Lower lobe of right lung (tissue), 2 donors: ENCODE measurements at places on chromosomes 5 and 9.
A peak's percentile ranks its signal among the peaks of the same experiment; 100 is the strongest.

DNA sequence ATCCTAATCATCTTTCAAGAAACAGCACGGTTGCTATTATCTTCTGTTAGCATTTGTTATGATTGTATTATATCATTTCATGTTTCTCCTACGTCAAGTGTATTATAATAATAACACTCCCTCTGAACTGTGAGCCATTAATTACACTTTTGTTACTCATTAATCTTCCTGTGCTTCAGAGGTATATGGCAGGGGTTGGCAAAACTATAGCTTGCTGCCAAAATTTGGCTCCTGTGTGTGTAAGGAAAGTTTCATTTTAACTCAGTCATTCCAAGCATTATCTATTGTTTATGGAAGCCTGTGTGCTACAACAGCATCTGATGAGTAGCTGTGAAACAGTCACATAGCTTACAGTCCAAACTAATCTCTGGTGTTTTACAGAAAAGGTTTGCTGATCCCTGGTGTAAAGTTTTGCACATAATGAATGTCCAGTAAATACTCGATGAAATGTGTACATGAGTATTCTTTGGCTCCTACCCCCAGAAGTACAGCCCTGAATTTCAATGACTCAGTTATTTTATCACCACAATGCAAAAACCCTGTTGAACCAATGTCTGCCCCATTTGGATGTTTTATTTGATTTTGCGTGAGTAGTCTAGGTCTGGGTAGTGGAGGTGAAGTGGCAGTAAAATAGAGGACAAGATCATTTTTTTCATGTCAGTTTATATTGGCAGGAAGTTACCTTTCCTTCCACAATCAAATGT lies 648.2 kb downstream of the MAT2B start:
- DNase-seq: no peak

DNA sequence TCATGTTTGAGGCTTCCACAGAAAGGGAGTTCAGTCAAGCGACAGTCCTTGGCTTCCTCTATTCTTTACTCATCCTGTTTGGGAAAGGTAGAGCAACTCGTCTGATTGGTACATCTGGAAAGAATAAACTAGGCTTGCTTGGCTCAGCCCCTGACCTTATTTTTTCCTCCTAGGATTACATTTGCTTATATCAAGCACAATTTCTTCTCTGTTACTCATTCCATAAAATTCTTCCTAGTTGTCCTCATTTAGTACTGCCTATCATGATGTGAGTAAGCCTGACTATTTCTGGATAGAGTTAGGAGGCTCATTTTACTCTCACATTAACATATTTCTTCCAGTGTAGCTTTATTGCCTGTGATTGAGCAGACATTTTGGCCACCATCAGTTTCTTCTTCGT lies 10.9 kb upstream of the CARNMT1 start:
- no peak for DNase-seq

GRCh38 chr9:113781896-113782295 lies 94.2 kb upstream of the ZNF618 start:
- no peak for DNase-seq

DNA sequence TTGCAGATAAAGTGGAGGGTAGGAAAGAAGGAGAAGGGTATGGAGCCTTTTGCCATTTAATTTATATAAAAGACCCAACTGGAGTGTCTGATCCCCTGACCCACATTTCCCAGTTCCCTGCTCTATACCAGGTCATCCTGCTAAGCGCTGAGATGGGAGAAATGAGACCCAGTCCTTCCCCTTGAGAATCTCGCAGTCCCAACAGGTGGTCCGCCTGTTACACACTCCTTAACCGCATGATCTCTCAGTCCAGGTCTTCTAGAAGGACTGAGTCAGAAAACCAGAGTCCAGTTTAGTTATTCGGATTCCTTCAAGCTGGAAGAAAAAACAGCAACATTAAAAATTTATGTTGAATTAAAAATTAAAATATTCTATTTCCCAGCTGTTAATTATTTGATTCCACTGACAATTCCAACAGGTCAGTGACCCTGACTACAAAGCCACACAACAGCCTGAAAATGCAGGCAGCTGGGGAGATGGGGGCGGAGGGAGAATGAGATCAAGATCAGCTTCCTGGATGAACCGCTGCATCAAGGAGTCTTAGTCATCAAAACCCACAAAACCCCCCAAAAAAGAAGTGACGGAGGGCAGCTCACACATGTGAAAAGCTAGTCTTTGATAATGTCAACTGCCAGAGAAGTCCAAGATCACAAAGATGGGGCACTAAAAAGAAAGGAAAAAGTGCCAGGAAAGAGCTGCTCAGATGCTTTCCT lies 44.0 kb downstream of the GGTA1 start:
- no peak for DNase-seq

- no peak for DNase-seq
Measured at GRCh38 chr9:98132806-98133631, 14.0 kb upstream of the TRIM14 start.

GRCh38 chr5:96336351-96336985 lies 96.6 kb downstream of the PCSK1 start:
- no peak for DNase-seq

DNA sequence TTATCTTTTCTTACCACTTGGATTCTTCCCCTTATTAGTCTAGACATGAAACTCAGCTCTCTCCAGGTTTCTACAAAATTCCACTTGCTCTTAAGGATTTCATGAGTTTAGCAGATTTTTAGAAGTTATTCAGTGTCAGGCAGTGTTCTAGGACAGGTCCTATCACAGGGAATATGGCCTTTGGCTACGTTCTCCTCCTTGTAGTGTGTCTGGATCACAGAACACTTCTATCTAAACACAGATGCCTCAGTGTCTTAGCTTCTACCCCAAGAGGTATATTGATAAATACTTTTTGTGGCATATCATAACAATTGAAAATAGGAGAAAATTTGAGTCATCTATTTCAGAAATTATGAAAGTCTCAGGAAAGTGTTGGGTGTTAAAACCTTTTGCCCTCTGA lies 15.6 kb downstream of the RAB3C start:
- DNase-seq: no peak

GRCh38 chr5:52947208-52947607 lies 41.9 kb upstream of the ITGA2 start:
- DNase-seq: no peak

GRCh38 chr5:32232441-32233219 lies 58.5 kb upstream of the GOLPH3 start:
- peak; percentile 80 for DNase-seq

DNA sequence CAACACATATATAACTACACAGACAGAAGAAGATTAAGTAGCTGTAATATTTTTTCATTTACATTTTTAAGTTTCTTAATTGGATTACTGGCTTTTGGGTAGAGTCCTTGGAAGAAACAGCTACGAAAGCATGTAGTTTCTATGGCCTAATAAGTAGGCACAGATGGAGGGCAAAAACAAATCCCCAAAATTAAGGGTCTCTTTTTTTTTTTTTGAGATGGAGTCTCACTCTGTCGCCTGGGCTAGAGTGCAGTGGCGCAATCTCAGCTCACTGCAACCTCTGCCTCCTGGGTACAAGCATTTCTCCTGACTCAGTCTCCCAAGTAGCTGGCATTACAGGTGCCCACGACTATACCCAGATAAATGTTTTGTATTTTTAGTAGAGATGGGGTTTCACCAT lies 27.1 kb upstream of the MTMR12 start:
- DNase-seq: no peak

DNA sequence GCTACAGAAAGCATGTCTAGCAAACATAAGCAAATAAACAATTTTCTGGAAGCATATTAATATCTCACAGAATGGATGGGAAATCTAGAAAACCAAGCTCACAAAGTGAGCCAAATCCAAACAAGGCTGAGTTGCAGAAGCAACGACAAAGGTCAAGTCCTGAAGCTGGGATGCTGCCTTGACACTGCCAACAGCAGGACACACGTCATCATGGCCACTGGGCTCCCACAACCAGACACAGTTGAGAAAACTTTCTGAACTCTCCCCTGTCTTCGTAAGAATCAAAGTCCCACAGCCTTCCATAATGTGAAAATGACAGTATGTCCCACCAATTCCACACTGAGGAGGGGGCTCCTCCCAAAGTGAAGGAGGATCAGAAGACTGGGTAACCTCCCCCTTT lies 37.6 kb downstream of the EPB41L4A start:
- no peak for DNase-seq

DNA sequence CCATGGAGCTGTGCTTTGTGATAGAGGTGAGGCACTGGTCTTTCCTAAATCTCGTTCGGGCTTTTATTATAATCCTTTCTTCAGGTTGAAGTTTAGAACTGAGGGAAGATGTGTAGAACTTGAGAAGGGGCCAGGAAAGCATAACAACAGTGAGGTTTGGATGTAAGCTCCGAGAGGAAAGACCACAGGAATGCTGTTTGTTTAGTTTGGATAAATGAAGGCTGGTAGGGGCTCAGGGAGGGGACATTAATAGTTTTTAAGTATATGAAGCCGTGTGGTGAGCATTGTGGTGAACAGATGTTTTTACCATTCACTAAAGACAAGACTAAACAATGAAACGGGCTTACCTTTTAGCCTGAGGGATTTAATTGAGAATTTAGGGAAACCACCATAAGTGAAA lies 130.8 kb downstream of the ARHGAP26 start:
- DNase-seq: no peak

GRCh38 chr9:99231711-99232110 lies 9.6 kb downstream of the SEC61B start:
- no peak for DNase-seq

DNA sequence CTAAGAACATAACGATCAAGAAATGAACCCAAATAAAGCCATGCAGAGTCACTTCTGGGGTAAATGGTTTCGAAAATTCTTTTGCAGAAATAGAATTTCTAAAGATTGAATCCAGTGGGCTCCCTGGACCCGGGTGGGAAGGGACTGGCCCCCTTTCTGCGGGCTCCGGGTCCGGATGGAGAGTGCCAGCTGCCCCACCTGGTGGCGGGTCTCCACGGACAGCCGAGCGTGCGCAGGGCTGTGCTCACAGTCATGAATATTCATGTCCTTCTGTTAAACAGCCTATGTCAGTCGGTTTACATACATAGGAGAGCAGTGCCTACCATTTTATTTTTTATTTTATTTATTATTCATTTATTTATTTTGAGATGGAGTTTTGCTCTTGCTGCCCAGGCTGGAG lies 4.7 kb upstream of the PPP1R26 start:
- peak; percentile 71 for DNase-seq
